ENCODE measurements at places on chromosomes 5 and 9. TPM values are rescaled to one million over a fixed set of nuclear protein-coding genes. Genes with fewer than 3 reads are reported as not detected.

Gene BARHL1
- total RNA-seq = not detected

Gene ABCA2
- total RNA-seq = 24.7 TPM

Gene IFNK
- total RNA-seq = not detected

Gene IFNA2
- not detected for total RNA-seq

Gene PCDHB11
- total RNA-seq = 2.0 TPM
